Cardiac muscle cell (in vitro differentiated cells and primary cell): ENCODE measurements at places on chromosomes 16 and 17.

GRCh38 chr17:28492352-28493310 is 13.5 kb upstream of the FOXN1 start:
- DNase-seq: no peak

DNA sequence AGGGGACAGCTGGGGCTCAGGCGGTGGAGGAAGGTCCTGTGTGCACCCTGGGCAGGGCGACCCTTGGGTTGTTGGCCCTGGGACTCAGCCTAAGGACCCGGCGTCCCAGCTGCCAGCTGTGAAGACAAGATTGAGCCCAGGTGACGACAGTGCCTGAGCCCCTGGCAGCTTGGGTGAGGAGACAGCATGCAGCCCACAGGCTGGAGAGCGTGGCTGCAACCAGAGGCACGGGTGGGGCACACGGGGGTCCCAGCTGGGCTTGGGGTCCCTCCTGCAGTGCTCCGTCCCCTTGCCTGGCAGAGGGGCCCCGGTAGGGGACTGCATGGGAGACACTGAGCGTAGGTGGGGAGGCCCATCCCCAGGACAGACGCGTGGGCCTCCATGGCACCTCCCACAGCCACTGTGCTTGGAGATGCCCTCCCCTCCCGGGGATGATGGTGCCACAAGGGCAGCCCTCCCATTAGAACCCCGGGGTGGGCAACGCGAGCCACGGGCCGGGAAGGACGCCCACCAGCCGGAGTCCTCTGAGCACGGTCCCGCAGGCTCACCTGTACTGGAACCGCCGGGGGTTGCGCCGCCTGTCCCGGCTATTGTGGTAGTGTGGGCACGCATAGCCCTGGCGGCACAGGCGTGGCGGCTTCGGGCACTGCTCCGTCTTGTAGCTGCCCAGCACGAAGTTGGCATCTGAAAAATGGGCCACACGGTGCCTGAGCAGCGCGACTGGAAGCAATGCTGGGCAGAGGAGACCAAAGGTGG is 15.5 kb downstream of the UNKL start:
- DNase-seq: no peak

GRCh38 chr16:47713225-47713595 is 252.1 kb downstream of the PHKB start:
- DNase-seq: no peak

DNA sequence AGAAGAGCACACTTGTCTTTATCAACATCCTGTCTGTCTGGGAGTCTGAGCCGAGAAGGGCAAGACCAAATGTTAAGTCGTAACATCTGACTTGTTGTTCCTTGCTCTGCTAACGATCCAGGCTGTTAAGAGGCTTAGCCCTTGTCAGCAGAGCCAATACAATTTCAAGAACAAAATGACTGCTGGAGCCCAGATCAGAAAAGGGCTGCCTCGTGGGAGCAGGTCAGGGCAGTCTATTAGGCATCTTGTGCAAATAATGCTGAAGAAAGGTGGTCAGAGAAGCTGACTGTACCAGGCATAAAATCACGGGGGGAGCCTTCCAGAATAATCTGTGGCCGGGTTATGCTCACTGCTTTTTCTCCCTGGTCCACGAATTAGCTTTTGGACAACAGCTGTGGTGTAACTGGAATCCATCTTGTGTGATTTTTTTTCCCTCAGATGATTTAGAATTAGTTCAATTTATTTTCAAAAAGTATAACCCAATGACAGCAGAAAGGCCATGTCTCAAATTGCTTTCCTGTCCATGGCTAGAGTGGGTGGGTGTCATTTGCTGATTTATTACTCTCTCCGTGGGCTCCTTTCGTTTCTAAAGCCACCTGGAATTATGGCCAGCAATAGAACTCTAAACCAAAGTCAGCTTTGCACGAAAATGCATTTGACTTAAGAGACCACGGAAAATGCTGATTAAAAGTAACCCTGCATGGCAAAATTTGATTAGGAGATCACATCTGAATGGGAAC is 221.1 kb upstream of the HSBP1 start:
- peak; percentile 13 for DNase-seq

DNA sequence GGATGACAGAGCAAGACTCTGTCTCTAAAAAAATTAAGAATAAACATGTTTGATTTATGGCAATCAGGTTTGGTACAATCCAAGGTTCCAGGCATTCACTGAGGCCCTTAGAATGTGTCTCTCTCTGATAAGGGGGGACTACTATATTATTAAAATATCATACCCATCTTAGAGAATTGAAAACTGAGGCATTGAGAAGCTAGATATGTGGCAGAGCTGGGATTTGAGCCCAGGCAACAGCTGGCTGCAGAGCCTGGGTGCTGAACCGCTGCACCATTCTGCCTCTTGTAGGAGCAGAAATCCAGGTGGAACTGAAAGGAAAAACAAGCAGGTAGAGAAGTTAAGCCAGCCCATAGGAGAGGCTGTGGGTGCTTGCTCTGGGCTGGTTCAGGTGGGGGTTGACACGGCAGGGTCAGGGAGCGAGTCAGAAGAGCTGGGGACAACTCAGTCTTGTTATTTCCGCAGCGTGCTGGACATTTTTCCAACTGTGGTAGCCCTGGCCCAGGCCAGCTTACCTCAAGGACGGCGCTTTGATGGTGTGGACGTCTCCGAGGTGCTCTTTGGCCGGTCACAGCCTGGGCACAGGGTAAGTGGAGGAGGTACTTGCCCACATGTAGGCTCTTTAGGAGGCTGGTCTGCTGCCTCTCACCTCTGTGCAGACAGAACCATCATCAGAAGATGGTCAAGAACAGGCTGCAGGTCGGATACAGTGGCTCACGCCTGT is 62.5 kb downstream of the WIPI1 start:
- no peak for DNase-seq

DNA sequence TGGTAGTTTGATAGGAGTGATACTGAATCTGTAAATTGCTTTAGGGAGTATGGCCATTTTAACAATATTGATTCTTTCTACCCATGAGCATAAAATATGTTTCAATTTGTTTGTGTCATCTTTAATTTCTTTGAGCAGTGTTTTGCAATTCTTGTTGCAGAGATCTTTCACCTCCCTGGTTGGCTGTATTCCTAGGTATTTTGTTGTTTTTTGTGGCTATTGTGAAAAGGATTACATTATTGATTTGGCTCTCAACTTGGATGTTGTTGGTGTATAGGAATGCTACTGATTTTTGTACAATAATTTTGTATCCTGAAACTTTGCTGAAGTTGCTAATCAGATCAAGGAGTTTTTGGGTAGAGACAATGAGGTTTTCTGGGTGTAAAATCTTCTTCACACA is 3.2 kb downstream of the KRTAP9-9 start:
- no peak for DNase-seq

DNA sequence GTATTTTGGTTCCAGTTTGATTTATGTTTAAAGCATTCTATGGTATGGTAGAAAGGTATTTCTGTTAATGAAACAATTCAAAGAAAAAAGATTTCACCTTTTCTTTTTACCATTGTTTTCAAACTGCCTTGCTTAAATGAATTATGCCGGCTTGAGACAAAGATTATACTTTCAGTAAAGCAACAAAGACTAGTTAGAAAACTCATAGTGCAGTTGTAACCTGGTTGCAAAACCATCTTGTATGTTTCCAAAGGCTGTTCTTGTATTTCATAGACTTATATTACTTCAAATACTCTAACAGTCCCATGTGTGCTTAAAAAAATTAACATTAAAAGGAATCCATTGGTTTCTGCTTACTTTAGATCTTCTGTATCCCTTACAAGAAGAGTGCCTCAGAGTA is 118.5 kb upstream of the NACA2 start:
- no peak for DNase-seq

- no peak for DNase-seq
Measured at GRCh38 chr17:80703142-80703478, 158.5 kb downstream of the RPTOR start.

GRCh38 chr16:22710326-22710725 is 103.6 kb upstream of the HS3ST2 start:
- no peak for DNase-seq

GRCh38 chr16:65415460-65415859 is 293.6 kb upstream of the CDH11 start:
- no peak for DNase-seq

GRCh38 chr17:69907132-69907847 is 167.7 kb upstream of the KCNJ16 start:
- DNase-seq: peak; percentile 22

DNA sequence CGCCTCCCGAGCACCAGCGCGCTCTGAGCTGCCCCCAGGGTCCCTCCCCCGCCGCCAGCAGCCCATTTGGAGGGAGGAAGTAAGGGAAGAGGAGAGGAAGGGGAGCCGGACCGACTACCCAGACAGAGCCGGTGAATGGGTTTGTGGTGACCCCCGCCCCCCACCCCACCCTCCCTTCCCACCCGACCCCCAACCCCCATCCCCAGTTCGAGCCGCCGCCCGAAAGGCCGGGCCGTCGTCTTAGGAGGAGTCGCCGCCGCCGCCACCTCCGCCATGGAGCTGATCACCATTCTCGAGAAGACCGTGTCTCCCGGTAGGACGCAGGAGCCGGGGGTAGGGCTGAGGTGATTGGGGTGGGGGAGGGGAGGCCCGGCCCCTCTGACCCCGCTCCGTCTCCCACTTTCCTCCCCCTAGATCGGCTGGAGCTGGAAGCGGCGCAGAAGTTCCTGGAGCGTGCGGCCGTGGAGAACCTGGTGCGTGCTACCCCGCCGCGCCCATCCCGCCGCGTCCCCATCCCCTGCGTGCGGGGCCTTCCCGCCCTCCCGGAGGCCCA is 329 bp downstream of the KPNB1 start:
- no peak for DNase-seq

GRCh38 chr16:82384017-82384416 is 214.0 kb upstream of the MPHOSPH6 start:
- no peak for DNase-seq

- DNase-seq: peak; percentile 80
Measured at GRCh38 chr17:16428098-16428882, 12.9 kb downstream of the TRPV2 start.

DNA sequence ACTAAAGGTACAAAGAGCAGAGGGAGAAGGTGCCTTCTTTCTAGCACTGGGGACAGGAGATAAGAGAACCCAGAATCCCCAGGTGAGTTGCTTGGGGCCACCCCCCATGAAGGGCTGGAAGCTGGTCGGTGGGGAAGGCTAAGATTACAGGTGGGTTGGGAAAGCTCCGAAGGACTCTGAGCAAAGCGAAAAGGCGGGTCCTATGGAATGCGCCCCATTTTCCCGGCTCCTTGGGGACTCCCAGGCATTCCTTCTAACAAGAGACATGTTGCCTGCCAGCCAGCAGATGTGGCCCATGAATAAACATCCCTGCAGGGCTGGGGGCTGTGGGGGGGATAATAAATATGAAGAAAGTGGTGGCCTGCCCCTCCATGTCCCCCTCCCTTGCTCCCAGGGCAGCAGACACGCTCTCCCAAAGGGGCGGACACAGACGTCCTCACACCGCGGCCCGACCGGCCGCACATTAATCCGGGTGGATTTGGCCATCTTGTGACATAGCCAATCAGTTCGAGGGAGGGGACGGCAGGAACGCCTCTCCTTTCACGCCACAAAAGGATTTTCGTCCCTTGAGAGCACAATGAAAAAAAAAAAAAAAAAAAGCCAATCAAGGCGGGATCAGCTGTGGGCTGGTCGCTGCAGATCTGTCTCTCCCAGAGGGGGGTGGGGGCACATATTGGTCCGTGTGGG is 98.5 kb downstream of the SOX9 start:
- DNase-seq: peak; percentile 32

- DNase-seq: no peak
Measured at GRCh38 chr16:54027062-54027461, 259.5 kb downstream of the IRX3 start.

DNA sequence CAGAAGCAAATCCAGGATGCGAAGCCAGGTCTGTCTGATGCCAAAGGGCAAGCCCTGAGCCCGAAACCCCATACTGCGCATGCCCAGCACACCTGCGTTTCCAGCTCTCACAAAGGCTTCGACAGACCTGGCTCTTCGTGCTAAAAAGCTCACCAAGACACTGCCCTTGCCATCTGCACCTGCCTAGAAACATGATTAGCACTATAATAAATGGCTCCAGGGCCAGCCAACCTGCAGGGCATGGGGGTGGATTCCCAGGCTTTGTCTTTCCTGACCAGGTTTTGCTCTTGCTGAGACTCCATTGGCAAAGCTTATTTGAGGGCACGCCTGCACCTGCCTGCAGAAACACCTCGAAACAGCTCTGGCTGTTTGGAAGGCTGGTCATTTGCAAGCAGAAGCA is 14.4 kb upstream of the PLD6 start:
- DNase-seq: no peak

DNA sequence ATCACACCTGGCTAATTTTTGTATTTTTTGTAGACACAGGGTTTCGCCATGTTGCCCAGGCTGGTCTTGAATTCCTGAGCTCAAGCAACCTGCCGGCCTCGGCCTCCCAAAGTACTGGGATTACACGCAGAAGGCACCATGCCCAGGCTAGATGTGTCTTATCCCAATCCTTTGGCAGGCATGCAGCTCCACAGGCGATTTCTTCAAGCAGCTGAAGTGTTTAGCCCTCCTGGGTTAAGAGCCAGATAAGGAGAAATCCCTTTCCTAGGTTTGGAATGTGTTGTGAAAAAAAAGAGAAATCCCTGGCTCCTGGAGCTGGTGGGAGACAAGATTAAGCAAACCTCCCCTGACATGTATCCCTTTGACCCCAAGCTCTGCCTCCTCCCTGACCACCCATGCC is 2.1 kb upstream of the NHERF1 start:
- peak; percentile 42 for DNase-seq

DNA sequence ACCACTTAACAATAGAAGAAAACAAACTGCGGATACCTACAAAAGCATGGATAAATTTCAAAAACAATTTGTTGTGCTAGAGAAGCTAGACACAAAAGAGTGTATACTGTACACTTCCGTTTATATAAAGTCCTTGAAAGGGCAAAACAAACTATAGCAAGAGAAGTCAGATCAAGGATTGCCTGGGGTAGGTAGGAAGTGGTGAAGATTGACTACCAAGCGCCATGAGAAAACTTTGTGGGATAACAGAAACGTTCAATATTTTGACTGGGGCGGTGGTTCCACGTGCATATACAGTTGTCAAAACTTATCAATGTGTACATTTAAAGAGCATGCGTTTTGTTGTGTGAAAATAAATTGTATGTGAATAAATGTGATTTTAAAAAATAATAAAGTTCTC is 55.6 kb upstream of the CCL2 start:
- no peak for DNase-seq

- no peak for DNase-seq
Measured at GRCh38 chr16:85675251-85675874, 13.4 kb downstream of the GINS2 start.

DNA sequence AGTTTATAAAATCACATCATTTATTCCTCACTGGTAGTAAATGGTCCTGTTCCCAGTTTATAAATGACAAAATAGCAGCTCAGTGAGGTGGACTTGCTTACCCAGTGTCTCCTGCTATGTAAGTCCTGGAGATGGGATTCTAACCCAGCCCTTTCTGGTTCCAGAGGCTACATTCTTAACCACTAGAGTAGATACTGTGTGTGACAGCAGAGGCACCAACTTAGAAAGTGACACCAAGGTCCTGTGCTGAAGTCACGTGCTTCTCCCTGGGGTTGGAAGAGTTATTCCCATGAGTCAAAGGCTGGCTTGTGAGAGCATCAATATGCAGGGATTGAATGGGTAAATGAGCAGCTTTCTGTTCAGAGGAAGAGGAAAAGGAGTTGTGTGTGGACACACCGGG is 167.3 kb upstream of the IRX3 start:
- DNase-seq: no peak

GRCh38 chr17:41315204-41315794 is at the start of gene KRTAP17-1:
Gene KRTAP17-1 (minus strand): TSS chr17:41315710. CDS start chr17:41315650, 60 bp downstream.
- no peak for DNase-seq
